CMK (cell line): ENCODE measurements at places on chromosomes 12 and 14.

- DNase-seq, result no peak
Observed at GRCh38 chr14:105117257-105117646, 51.3 kb downstream of the JAG2 start.

- no peak for DNase-seq
Observed at GRCh38 chr12:54879579-54879978, 25.3 kb downstream of the MUCL1 start.

- DNase-seq, result no peak
Observed at GRCh38 chr12:2627076-2627834, 167.5 kb upstream of the FKBP4 start.

GRCh38 chr12:5003025-5003666, 40.5 kb upstream of the KCNA5 start:
- peak; percentile 5 for DNase-seq

- no peak for DNase-seq
Observed at GRCh38 chr14:67517083-67517482, 16.0 kb upstream of the PLEKHH1 start.

- DNase-seq, result no peak
Observed at GRCh38 chr12:1666685-1667162, 24.1 kb upstream of the ADIPOR2 start.

GRCh38 chr14:27078191-27078590, 480.4 kb upstream of the NOVA1 start:
- DNase-seq, result no peak

DNA sequence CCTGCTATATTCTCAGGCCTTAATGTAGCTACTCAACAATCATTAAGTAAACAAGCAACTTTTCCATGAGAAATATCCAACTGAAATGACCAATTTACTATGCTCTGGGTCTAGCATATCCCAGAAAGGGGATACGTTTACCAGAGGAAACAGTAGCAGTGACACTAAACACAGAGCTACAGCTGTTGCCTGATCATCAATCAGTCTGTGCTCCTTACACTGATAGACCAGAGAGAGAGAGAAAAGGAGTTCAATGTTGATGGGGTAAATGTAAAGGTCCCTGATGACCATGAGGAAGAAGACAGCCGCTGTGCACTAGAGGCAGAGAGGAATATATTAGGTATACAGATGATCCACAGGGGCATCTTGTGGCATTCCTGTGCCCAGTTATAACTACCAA, 397.2 kb upstream of the USP15 start:
- no peak for DNase-seq

GRCh38 chr12:66066929-66067523, 63.5 kb downstream of the LLPH start:
- no peak for DNase-seq

DNA sequence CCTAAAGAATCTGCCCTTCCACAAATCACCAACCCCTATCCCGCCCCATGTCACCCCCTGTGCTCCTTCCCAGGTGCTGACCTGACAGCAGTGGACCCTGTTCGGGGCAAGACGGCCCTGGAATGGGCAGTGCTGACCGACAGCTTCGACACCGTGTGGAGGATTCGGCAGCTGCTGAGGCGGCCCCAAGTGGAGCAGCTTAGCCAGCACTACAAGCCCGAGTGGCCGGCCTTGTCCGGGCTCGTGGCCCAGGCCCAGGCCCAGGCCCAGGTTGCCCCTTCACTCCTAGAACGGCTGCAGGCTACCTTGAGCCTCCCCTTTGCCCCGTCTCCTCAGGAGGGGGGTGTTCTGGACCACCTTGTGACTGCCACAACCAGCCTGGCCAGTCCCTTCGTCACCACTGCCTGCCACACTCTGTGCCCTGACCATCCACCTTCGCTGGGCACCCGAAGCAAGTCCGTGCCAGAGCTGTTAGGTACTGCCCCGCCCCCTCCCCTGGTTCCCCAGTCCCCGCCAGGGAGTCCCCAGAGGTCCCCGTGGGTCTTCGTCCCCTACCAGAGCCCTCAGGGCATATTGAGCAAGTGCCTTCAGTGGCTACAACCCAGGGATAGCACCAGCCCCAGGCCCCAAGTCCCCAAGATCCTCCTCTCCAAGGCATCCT, 2.7 kb downstream of the ANKRD33 start:
- DNase-seq, result no peak

- no peak for DNase-seq
Observed at GRCh38 chr12:114812384-114812783, 128.4 kb upstream of the TBX3 start.

DNA sequence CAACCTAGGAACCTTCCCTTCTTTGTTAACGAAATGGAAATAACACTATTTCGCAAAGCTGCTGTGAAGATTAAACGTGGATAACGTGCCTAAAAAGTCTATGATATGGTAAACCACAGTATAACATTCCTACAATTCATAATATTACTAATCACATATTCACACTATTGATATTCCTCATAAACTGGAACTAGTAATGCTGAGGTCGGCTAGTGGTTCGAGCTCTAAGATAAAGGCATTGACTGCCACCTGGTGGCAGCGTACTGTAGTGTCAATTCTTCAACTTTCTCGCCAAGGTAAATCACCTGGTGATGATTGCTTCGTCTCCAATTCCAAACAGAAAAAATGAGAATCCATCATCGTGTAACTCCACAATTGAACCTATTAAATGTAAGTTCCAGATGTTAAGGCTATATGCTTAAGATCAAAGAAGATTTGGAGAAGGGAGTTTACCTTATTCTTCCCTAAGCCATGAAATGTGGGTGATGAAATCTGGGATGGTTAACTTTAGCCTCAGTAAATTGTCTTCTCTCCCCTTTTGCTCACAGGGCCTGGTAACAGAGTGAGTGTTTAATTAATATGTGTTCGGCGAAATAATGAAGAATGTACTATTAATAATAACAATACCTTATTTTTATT, 197.5 kb upstream of the TMEM132C start:
- peak; percentile 9 for DNase-seq

GRCh38 chr12:130715150-130715997, 725 bp downstream of the RIMBP2 start:
- DNase-seq, result no peak

- no peak for DNase-seq
Observed at GRCh38 chr14:97912217-97912616, 1115.0 kb downstream of the VRK1 start.

DNA sequence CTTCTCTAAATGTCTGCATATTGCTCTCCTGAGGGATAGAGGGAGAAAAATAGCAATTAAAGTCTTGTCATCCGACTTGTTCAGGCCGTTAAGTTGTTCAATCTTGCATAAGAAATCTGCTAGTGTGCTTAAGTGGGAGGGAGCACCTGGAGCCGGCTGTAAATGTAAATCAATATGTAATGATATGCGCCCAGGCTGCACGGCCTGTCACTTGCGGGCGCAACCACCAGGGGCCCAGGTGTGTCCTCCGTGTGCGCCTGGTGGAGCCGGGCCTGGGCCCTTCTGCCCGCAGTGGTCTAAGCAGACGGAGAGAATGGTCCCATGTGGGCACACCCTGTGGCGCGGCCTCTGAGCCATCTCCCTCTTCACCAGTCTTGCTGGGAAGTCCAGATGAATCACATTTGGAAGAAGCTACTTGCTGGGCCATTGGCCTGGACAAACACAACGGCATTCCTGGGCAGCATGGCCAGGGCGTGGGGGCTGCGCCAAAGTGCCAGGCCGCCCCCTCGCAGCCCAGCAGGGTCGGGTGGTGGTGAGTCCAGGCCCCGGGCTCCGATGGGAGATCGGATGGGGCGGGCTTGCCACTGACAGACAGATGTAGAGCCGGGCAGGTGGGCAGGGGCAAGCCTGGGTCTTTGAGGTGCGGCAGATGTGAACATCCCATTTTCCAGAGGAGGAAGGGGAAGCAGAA, 193.3 kb upstream of the C14orf180 start:
- DNase-seq, result no peak

GRCh38 chr12:127063339-127064072, 1203.5 kb upstream of the TMEM132C start:
- DNase-seq, result no peak

DNA sequence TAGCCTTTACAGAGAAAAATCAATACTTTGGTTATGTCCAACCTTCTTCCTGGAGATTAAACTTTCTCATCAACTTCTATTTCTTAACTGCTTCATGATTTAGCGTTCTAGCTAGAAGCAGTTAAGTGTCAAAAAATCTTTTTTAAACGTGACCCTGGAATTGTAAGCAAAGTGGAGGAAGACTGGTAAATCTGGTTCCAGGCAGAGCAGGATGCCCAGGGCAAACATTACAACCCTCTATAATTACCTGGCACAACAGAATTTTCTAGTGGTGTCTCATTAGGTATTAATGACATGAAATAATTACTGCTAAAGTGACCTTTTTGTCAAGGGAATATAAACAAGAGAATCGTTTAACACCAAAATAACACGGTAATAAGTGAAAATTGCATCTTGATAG, 320.8 kb downstream of the MED13L start:
- no peak for DNase-seq

GRCh38 chr12:59041241-59042121, 121.2 kb upstream of the LRIG3 start:
- no peak for DNase-seq

GRCh38 chr14:50541159-50541567, 8.8 kb upstream of the MAP4K5 start:
- DNase-seq, result no peak

GRCh38 chr14:32217301-32217700, 14.2 kb upstream of the RNU6-8 start:
- no peak for DNase-seq

- DNase-seq, result no peak
Observed at GRCh38 chr12:90574676-90575075, 380.3 kb downstream of the CCER1 start.

- DNase-seq, result no peak
Observed at GRCh38 chr14:68984686-68985085, 5.6 kb upstream of the ACTN1 start.

DNA sequence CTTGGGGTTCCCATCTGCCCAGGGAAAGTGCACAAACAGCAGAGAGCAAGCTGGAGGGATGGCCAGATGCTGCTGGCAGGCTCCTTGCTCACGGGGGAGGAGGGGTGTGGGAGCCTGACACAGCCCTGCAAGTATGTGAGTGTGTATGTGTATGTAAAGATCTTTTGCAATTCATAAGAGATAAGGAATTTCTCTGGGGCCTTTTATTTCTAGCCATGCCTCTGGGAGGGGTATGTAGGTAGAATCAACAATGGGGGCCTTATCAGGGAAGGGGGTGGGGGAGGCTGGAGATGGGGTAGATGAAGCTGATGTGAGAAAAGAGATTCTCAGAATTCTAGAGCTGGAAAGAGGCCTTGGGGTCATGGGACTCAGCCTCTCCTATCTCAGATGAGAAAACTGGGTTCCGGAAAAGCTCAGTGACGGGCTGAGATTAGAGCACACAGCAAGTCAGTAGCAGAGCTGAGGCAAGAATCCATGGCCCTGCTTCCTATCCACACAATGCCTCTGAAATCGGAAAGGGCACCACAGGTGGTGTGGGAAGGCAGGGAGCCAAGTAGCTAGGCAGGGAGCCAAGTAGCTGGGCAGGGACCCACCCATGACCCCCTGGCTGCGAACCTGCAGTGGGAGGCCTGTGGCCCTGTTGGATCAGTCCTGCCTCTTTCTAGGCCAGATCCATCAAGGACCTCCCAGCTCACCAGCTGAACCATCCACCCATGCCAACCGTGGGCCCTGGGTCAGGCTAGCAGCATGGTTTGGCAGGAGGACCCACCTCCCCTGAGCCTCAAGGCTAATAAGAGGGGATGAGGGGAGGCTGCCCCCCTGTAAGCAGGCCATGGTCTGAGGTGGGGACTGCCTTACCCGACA, 54.7 kb downstream of the PLEKHG3 start:
- DNase-seq, result no peak

DNA sequence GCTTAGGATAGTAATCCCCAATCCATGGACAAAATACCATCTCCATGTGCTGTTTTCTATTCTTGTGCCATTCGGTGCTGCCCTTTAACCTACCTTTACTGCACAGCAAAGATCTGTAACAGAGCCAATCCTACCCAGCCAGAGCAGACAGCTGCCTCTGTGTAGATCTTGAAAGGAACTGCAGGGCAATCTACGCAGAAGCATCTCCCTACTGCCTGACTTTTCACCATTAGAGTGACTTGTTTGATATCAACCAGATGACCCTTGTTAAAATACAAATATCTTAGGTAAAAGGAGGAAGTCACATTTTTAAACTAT, 33.9 kb upstream of the PPM1A start:
- DNase-seq, result no peak

- no peak for DNase-seq
Observed at GRCh38 chr12:69783365-69783764, 41.7 kb upstream of the MYRFL start.

DNA sequence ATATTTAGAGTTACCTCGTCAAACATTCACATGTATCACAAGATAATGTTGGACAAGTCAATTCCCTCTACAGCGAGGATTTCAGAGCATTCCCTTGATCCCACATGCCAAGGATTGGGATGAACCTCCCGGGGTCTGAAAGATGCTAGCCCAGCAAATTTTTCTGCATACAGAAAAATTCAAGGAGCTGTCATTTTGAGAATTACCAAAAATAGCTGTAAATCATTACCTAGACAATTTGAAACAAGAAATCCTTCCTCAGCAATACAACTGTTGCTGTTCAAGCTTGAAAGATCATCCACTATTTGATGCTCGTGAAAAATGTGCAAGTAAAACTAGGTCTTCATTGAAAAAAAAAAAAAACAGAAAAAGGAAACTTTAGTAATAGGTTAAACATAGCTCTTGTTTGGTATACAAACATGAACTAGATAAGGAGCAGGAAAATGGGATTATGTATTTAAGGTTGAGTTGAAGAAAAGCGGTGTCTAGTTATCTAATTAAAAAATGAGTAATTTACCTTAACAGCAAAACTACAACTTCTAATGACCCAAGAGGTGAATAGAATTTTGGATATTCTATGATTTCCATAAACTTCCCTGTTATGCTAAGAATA, 73.1 kb downstream of the NTN4 start:
- DNase-seq, result no peak

- no peak for DNase-seq
Observed at GRCh38 chr12:105315130-105315529, 15.4 kb upstream of the C12orf75 start.

- DNase-seq, result no peak
Observed at GRCh38 chr12:19946550-19946949, 421.8 kb upstream of the PDE3A start.
